T-helper 9 cell (primary cell): ENCODE measurements at places on chromosomes 16 and 17.

DNA sequence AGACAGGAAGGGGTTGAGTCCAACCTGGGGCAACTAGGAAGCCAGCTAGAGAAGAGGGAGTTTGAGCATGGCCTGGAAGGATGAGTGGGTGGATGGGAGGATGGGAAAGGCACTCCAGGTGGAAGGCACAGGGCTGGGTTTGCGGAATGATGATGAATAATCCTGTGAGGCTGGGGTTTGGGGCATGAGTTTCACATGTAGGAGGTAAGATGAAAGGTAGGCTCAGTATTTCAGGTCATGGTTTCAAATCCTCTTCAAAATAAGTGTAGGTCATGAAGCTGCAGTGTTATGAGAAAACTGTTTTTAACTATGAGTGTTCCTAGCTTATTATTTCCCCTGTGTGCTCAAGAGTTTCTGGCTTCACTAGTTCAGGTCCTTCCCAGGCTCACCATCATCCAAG lies 130.3 kb downstream of the SKAP1 start:
- no peak for DNase-seq

DNA sequence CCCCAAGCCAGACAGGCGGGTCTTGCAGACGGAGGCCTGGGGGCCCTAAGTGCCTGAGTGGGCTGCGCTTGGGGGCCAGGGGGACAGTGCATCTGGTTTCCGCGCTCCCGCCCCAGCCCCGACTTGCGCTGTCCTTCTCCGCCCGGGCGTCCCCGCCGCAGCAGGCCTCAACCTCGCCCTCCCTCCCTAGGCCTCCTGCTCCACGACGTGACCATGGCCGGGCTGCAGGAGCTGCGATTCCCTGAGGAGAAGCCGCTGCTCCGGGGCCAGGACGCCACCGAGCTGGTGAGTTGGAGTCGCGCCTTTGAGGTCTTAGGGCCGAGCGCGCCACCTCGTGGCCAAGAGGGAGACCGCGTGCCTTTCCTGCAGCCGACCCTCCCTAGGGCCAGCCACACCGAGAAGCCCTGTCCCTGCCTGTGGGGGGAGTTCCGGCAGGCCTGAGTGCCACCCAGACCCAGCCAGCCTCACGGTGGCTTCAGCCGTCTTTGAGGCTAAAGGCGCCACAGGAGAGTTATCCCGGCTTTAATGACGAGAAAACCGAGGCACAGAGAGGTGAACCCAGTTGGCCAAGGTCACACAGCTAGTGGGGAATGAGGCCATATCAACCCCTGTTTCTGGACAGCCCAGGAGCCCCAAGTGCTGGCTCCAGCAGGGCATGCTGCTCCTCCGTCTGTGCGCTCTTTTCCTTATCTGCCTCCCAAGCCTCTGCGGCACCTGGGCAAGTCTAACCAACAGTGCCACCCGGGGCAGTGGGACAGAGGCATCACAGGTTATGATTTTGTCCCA lies 12.2 kb upstream of the NDRG4 start:
- DNase-seq: peak; percentile 68

- no peak for DNase-seq
These were observed 27.0 kb downstream of the CCR7 start for GRCh38 chr17:40538019-40538935.

- DNase-seq: no peak
These were observed 1.6 kb downstream of the KCNH4 start for GRCh38 chr17:42179335-42179734.

DNA sequence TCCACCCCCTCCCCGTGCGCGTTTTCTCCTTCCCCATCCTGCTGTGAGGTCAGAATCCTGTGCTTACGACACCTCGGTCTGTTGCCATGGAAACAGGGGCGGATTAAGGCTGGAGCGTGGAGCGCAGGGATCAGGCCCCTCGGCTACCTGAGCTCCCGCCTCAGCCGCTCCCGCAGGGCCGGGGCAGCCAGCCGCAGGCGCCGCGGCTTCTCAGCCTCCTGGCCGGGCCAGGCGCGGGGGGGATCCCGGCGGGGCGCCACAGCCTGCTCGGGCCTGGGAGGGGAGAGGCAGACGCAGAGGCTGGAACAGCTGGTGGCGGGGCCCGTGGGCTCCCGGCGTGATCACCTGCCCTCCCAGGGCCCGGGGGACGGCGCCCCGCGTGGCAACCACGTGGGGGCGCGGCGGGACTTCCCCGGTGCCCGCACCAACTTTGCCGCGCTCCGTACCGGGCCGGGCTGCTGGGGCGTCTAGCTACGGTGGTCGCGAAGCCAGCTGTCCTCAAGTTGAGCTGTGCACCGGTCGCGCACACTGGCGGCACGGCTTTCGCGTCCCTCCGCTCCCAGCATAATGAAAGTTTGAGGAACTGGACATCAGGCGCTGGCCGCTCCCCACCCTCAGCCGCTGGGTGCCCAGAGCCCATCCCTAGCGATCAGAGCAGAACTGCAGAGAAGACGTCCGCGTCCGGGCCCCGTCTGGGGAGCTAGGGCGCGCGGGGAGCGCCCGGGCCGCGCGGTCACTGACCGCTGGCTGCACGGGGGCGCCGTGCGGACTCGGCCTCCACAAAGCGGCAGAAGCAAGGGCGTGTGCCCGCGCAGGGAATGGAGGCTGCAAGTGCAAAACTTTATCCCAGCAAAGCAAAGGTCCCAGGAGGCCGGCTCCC lies 1.2 kb downstream of the RTN4RL1 start:
- DNase-seq: peak; percentile 31

DNA sequence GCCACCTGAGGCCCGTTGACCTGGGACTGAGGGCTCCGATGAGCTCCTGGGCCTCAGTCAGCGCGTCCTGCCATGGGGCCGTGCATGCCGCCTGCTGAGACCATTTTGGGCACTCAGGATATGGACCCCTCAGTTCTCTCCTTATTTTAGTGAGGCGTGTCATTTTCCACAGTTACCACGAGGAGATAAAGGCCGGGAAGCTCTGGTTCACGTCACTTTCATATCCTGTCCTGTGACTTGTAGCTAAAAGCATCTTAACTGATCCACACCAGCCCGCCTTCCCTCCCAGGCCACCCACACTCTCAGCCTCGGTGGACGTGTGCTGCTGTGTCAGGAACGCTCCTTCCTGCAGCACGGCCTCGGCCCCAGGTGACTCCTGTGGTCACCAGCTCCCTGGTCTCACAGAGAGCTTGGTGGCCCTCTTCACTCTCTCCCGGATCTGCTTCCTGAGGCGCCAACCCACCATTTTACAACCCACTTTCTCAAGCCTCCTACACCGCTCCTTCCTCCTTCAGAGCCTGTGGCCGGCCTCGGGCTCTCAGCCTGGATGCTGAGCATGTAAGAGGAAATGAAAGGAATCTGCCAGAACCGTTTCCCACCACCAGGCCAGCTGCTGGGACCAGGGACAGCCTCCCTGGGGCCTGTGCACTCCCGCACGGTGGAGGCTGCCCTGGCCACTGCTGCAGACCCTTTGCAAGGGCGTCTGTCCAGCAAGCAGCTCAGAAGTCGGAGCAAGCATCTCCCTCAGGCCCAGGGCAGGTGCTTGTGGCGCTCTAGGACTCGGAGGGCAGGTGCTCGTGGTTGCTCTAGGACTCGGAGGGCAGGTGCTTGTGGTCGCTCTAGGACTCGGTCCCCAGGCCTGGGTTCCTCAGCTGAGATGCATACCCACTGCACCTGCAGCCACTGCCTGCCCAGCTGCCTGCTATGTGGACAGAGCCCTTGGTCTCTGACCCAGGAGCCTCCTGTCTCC lies 23.9 kb upstream of the FASN start:
- no peak for DNase-seq
